ENCODE measurements at places on chromosomes 3 and 15.

DNA sequence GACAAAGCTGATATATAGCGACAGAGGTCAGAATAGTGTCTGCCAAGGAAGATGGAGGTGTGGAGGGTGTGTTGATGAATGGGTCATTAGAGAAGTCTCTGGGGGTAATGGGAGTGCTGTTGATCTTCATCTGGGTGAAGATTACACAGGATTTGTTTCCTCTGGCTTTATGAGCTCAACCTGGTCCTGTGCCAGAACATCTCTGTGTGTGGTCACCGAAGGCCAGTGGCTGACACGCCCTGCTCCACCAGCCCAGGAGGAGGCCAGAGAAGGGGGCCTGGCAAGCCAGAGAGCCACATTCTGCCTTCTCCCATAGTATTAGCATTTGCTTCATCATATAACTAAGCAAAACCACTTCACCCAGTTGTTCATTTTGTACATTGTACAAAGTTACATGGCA is 121.1 kb downstream of the ZNF621 start:
- DNase-seq = no peak

DNA sequence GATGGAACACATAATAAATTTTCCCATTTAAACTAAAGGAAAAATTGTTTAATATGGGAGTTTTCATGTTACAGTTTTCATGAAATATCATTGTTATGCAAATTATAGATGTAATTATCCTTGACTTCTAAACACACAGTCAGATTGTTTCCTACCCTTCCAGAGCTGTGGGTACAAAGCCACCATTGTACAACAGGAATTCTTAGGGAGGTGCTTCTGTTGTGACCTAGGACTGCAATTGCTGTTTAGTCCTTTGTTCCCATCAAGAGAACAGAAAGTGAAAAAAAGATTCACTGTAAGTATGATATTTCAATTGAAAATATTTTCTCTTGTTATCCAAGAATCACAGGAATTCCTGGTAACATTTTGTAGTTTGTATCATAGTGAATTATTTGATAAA is 455.3 kb upstream of the NAALADL2 start:
- DNase-seq = no peak

DNA sequence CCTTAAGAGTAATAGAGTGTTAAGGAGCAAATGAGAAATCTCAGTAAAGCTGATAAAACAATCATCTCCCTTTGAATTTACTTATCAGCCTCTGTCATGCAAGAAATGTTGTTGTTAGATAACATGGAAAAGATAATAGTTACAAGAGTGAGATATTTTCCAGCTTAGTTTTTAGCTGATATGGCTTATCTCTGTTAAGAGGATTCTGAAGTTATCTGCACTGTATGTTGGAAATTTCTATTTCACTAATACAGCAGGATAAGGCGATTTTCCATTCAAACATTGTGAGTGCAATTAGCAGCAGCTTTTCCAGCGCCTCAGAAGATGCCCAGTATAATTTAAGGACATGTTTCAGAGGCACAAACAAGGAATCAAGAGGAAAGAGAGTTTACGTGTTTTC is 262.9 kb downstream of the CNTN6 start:
- no peak for DNase-seq

DNA sequence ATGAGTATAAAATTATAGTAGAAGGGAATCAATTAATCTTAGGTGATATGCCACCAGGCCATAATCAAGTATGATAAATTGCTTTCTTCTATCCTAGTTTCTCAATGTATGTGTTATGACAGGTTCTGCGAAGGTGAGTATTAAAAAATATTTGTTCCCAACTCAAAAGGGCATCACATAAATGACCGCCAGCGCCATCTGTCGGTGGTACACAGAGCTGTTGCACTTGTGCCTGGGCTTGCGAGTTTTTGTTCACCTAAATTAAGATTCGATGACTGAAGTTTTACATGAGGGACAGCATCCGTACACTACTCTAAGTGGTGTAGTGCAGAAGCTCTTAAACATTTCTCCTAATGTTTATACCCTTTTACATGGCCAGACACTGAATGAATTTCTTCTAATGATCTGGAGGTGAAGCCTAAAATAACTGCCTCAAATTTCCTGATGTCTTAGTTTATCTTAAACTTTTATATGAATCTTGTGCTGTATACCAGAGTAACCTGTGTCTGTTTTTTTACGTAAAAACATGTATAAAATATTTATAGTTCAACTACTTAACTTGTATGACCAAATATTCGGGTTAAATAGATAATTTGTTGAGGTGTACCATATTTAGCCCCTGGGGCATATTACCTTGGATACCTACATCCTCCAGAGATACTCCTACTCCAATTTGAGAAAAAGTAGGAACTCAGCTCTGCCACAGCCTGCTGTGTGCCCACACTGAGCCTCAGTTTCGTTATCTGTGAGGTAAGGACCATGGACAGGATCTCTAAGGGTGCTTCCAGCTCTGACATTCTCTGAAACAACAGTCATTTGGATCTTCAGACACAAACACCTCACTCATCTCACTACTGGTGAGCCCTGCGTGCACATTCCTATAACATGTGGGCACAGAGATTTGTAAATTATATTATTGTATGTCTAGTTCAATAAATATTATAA is 365.6 kb downstream of the MAGI1 start:
- DNase-seq = no peak

DNA sequence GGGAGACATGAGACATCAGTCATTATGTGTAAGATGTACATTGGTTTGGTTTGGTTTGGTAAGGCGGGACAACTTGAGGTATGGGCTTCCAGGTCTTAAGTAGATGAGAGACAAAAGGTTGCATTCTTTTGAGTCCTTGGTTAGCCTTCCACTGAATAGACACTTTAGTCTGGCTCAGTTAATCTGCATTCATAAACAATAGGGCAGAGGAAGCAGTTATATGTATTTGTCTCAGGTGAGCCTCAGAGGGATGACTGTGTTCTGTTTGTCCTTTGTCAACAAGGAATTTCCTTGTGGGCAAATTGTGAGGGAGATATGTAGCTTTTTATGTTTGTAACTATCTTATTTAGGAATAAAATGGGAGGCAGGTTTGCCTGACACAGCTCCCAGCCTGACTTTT is 50.4 kb downstream of the TCF12 start:
- DNase-seq = no peak

DNA sequence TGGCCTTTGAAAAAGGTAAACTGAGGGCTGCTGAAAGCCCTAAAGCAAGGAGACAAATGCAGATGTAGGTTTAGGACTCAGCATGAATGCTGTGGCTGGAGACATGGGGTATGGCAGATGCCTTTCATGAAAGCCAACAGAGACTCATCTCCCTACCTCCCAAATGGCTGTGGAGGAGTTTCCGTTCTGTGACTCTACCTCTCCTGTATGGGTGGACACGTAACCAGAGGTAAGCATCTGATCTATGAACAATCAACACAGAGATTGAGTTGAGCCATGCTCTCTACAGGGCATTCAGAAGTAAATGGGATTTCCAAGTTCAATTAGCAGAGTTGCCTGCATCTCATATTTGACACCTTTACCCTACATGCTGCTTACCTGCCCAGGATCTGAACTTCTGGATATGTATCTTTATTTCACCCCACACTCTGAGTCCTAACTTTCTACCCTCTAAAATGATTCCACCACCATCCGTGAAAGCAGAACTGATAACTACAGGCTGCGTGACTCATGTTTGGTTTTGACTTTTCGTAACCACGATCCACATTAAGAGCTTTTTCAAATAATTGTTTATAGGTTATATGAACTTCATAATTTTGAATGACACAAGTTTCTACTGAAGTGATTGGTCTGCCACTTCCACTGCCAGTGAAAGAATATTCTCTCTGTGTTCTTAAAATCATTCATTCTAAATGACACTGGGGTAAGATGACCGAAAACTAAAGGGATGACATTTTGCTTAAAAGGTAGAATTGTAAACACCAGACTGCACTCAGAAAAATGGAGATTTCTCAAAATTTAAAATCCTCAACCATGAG is 1058.7 kb downstream of the FHIT start:
- DNase-seq = no peak

DNA sequence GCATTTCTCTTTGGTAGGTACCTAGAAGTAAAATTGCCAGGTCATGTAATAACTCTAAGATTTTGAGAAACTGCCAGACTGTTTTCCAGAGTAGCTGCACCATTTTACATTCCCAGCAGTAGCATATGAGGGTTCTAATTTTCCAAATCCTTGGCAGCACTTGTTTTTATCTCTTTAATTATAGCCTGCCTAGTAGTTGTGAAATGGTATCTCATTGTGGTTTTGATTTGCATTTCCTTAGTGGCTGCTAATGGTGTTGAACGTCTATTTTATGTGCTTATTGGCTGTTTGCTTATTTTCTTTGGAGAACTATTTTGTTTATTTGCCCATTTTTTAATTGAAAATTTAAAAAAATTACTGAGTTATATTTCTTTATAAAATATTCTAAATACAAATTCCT is 117.9 kb downstream of the TCF12 start:
- DNase-seq = no peak

DNA sequence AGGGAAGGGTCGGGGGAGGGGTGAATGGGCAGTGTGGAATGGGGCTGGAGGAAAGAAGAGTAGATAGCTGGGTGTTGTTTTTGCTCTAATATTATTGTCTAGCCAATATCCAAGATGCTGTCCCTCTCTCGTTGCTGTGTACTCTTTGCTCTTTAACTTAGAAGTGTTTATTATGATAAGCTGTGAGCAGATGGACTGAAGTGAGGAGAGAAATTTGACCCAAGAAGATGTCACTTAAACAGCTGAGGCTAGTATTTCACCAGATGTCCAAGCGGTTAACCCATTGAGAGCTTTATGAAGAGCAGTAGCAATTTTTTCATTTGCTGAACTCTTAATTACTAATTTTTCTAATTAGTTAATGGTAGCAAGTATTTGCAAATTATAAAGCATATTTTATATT is 212.2 kb upstream of the TP63 start:
- DNase-seq = no peak

DNA sequence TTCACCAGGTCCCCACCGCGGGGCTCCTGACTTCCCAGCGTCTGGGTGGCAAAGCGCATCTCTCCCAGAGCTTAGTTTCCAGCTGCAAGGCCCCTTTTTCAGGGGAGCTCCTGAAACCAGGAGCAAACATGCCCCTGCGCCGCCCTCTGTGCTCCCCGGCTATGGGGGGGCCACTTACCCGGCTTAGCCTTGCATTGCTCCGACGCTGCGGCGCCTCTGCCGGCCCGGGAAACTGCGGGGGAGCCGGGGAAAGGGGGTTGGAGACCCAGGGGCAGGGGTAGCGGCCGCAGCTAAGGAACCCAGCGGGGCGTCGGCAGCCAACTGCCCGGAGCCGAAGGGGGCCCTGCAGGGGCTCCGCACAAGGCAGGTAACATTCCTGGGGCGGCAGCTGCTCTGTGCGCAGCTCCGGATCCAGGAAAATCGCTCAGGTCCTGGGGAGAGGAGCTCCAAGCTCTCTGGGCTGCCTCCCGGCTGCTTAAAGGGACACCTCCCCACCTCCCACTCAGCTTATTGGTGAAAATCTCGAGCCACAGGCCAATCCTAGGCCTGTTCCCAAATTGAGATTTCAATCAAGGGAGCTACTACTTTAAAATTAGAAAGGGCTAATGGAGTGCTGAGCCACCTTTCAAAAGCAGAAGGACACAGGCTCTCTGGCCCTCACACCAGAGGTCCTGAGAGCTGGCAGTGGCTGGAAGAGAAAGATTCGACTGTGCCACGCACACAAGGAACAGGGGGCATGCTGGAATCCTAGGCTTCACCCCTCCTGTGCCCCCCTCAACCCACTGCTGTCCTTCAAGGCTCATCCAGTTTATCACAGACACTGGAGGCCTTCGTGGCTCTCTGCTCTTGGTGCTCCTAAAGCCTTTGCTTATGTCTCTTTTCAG is 42.7 kb upstream of the PRICKLE2 start:
- DNase-seq = no peak

DNA sequence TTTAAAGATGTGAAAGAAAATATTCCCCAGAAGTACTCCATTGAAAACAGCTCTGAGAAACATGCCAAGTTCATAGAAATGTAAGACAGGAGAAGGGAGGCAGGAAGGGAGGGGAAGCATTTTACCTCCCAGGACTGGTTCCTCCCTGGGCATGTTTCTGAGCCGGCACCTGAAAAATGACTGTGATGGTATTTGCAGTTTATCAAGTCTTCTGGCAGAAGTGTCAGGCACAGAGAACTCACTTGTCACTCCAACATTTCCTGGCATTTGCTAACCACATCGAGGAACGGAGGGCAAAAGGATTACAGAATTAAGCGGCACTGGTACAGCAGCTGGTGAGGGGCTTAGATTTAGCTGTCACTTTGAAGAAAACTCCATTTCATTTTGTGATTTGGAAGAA is 1054.0 kb downstream of the TUSC7 start:
- DNase-seq = no peak

GRCh38 chr3:88954853-88955252 is 152.6 kb upstream of the EPHA3 start:
- no peak for DNase-seq

- DNase-seq = no peak
These were observed 85.0 kb upstream of the STAC start for GRCh38 chr3:36295296-36295695.

DNA sequence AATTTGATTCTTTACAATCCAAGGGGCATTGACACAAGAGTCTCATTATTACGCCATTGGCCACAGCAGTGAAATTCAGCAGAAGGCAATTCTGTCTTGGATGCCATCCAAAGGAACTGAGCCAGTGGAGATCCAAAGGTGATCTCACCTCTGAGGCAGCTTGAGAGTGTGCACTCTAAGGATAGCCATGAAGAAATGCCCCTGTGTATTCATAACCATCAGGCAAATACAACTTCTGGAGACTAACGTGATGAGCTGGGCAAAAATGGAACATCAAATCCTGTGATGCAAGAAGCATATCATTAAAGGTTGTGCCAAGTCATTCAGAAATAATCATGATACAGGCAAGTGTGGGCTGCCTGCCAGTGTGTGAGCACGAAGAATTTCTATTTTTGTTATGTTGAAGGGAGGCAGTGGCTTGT is 41.4 kb downstream of the ROBO2 start:
- no peak for DNase-seq

GRCh38 chr3:195247086-195247862 is 23.7 kb downstream of the XXYLT1 start:
- no peak for DNase-seq

DNA sequence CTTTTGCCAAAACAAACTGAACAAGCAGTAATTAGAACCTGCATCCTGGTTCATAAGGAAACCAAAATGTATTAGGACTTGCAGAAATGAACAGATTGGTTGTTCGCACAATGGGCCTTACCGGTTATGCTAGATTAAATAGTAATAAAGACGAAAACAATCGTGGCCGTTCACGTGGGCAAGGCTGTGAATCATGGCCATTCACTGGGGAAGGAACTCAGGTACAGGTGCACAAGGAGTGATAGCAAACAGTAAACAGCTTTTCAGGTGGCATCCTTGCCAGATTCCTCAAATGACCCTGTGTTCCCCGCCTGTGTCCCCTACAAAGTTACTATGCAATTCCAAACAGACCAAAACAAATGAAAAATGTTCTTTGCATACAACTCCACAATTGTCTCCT is 8.2 kb downstream of the LRIG1 start:
- DNase-seq = no peak

DNA sequence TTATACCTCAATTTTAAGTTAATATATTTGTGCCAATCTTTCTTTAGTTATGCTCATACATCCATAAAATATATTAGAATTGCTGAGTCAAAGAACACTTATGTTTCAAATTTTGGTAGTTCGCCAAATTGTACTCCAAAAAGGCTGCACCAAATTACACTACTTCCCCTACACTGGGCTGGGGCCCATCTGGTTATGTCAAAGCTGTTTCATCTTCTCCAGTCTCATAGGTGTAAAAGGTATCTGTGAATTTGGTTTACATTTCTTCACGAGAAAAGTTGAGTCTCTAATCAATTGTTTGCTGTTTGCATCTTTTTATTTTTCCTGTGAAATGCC is 706 bp downstream of the FSIP1 start:
- no peak for DNase-seq

All from GF-D8 (cell line).